ENCODE measurements at places on chromosomes 2 and 18.

DNA sequence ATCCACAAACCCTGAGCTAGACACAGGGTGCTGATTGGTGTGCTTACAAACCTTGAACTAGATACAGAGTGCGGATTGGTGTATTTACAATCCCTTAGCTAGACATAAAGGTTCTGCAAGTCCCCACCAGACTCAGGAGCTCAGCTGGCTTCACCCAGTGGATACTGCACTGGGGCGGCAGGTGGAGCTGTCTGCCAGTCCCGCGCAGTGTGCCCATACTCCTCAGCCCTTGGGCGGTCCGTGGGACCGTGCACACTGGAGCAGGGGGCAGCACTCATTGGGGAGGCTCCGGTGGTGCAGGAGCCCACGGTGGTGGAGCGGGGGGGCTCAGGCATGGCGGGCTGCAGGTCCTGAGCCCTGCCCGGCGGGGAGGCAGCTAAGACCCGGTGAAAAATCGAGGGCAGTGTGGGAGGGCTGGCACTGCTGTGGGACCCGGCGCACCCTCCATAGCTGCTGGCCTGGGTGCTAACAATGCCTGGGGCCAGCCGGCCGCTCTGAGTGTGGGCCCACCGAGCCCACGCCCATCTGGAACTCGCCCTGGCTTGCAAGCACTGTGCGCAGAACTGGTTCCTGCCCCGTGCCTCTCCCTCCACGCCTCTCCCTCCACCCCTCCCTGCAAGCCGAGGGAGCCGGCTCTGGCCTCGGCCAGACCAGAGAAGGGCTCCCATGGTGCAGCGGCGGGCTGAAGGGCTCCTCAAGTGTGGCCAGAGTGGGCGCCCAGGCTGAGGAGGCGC lies 75.6 kb downstream of the MOB4 start:
- no peak for DNase-seq

DNA sequence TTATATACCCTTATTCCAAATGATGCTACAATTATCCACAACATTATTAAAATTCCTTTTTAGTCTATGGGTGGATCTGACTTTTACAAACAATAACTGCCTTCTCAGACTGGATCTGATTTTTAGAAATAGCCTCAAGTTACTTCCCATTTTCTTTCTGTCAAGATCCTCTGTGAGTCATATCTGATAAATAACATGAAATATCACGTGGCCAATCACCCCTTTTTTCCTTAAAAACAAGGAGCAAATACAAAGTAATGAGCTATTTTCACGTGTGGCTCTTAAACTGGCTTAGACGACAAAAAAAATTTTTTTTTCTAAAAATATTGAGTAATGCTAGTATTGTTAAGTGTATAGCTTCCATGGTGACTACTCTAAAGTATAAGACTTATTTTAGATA lies 6.7 kb downstream of the PELI1 start:
- DNase-seq: no peak

DNA sequence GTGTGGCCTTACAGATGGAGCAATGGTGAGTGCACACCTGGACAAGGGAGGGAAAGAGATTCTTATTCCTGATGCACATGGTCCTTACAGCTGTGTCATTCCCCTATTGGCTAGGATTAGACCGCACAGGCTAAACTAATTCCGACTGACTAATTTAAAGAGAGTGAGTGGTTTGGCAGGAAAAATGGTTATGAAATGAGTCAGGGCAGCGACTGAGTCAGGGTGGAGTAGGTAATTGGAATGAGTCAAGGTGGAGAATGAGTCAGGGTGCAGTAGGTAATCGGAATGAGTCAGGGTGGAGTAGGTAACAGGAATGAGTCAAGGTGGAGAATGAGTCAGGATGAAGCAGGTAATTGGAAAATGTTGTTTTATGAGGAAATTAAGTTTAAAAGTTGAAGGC lies 1353.7 kb upstream of the LRRTM1 start:
- DNase-seq: no peak

DNA sequence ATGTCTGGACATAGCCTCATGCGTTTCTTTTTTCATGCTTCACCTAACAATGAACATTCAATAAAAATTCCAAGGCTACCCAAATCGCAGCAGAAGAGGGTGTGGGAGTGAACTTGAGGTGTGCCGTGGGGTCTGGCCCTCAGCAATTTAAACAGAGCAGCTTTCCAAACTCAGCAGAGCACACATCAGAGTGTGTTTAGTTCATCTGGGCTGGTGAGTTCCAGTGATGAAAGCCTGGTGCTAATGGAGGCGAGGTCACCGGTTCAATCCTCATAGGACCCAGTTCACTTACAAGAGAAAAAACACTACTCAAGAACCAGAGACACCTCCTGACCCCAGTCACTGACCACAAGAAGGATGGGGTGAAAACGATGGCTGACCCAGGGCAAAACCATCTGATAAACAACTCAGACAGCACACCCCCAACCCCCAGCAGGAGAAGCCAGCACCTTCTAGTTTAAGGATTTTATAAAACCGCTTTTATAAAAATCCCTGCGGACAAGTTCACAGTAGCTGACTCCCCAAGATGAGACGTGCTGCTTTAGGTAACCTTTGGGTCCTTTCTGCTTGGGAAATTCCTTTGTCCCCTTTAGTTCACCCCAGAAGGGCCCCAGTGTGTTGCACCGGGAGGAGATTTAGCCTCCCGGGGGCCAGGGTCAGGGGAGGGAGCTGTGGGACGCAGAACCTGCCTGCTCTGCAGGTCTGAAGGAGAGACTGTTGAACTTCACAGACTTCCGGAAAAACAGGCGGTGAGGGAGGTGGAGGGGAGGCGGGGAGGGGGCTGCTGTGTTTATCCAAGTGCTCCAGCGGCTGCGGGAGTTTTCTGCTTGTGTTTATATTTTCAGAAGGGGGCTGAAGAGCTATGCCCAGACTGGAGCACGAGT lies 152.7 kb upstream of the SOX11 start:
- DNase-seq: no peak

DNA sequence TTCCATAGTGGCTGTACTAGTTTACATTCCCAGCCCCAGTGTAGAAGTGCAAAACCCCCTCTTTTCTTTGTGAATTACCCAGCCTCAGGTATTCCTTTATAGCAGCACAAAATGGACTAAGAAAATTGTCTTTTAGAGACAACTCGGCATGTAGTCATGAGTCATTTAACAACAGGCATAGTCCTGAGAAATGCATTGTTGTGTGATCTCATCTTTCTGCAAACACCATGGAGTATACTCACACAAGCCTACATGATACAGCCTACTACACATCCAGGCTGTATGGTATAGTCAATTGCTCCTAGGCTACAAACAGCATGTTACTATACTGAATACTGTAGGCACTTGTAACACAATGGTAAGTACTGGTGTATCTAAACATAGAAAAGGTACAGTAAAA lies 44.4 kb upstream of the MBP start:
- DNase-seq: no peak

DNA sequence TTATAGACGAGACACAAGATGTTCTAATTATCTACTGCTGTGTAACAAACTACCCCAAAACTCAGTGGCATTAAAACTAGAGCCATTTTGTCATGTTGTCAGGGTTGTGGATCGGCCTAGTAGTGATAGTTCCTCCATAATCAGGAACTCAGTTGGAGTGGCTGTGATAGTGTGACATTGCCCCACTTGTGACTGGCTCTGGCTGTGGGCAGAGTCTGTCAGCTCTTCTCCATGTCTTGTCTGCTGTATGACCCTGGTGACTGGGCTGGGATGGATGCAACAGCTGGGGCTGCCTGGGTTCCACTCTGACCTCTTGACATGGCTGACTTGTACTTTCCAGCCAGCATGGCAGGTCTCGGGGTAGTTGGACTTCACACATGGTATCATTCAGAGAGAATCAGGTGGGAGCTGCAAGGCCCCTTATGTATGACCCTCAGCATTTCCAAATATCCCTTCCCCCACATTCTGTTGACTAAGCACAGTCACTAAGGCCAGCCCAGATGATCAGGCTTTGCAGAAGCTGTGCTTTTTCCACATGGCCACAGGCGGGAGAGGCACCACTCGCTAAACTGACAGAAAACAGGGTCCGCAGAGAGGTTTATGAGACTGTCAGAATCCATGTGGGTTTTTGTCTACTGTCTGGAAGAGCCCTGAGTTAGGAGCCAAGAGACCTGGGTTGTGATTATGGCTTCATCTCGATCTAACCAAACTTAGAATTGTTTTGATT lies 50.3 kb downstream of the SETBP1 start:
- DNase-seq: no peak

- no peak for DNase-seq
Observed at GRCh38 chr2:72543497-72544216, 282.2 kb downstream of the EXOC6B start.

DNA sequence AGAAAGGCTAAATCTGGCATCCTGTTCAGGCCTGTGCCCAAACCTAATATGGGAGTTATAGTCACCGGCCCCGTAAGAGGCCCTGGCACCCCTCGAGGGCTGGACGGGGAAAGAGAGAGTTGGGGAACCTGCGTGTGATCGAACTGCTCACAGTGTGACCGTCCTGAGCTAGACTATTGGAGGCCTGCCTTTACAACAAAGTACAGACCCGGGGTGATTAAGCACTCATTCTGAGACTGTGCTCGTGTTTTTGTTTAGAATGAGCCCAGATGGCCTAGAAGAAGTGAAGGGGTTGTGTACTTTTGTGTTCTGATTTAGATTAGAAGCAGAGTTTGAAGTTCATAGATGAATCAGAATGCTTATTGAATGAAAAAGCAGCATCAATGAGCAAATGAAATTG lies 115.3 kb downstream of the ACOXL start:
- no peak for DNase-seq

DNA sequence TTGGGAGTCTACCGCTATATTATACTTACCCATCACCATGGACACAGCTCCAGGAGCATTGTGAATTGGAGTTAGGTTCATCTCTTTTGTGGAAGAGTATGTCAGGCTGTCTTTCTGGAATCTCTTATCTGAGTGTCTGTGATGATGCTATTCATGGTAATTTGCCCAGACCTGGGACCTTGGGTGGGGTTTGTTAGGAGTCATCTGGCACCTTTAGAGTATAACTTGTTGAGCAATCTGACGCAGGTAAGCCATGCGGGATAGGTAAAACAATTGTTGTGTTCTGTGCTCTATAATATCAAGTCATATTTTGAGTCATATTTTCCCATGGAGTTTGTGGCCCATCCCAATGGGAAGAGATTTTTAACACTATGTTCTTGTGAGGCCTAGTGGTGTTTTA lies 49.7 kb upstream of the MAPRE2 start:
- DNase-seq: no peak

- DNase-seq: no peak
Observed at GRCh38 chr2:200782251-200782650, 29.5 kb upstream of the BZW1 start.

DNA sequence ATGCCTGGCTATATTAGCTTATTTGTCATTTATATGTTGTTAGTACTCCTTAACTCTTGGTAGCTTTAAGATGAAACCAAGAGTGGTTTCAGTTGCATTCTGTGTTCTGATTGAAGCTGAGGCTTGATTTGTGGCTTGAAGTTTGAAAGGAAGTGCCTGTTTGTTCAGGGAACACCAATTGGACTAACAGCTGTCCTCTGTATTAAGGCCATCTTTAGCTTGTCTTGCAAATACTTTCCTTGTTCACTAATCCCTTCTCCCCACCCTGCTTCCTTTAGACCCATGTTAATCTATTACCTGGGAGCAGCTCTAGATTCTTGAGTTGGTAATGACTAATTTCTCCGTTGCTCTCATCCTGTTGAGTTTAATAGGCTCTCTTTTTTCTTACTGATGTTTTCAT lies 13.4 kb downstream of the ITGA6 start:
- no peak for DNase-seq

DNA sequence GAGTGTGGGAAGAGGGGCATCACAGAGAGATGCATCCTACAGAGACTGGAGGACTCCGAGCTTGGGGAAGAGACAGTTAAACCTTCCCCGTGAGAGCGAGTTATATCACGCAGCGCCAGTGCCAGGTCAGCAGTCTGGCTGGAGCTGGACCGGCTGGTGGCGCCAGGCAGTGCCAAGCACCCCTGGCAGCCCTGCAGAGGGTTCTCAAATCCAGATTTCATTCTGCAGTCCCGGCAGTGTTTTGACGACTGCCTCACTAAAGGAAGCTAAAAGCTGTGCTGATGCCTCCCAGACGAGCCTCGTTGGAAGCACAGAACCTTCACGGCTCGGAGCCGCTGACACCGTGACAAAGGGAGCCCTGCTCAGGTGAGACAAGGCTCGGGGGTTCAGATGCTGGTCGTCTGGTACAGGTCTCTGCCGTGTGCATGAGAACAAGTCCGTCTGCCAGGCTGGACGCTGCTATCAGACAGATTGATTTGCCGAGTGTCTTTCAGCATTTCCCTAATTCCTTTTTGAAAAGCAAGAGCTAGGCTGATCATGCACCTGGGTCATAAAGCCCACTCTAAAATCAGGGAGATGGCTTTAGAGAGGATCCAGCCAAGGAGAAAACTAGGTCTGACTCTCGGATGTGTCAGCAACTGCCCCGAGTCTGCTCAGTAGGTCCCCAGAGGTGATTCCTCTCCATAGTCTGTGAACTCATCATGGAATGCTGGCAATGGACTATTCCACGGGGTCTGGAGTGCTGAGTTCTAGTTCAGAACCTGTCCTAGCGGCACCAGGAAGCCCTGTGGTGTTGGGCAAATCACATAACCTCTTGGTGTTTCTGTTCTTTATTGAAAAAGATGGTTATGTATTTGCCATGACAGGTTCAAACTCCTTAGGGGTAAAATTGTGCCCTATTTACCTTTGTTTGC lies 240.6 kb downstream of the SOX11 start:
- no peak for DNase-seq

GRCh38 chr2:144516411-144516980 lies 3.4 kb downstream of the ZEB2 start:
- no peak for DNase-seq

GRCh38 chr18:67094123-67094522 lies 422.4 kb downstream of the DSEL start:
- no peak for DNase-seq

DNA sequence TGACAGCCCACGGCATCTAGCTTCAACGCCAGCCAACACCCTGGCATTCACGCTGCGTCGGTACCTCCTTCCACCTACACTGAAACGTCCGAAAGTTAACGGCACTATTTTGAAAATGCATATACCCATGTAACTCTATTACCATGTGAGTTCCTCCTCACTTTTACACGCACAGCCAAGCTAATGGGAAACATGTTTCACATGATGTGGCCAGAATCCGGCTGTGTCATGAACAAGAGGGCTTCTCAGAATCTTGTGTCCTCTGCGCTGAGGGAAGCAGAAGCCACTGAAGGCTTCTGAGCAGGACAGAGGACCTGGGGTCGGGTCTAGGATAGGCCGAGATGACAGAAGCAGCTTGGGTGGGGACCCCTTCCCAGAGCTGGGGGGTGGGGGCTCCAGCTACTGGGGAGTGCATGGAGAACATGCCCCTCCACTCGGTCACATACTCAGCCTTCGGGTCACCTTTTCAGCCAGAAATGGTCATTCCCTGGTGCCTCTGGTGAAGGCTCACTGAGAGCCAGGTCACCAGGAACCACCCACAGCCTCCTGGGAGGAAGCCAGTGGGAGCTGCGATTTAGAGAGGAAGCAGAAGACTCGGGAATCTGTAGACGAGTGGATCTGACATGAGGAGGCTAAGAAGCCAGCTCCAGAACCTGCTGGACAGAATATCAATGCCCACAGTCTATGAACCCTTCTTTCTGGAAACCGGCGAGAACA lies 41.5 kb downstream of the HDAC4 start:
- no peak for DNase-seq
